CD4-positive, alpha-beta memory T cell (primary cell): ENCODE measurements at places on chromosomes 12 and 14. TPM values are rescaled to one million over a fixed set of nuclear protein-coding genes. Genes with fewer than 3 reads are reported as not detected.

The AMN gene
- 2.1 TPM for polyA plus RNA-seq

The KCNA5 gene
- not detected for polyA plus RNA-seq

The SAMD4A gene
- polyA plus RNA-seq, result 0.72 TPM

The KCNK10 gene
- polyA plus RNA-seq, result not detected

The GPR33 gene
- not detected for polyA plus RNA-seq

The CACNA1C gene
- polyA plus RNA-seq, result 0.05 TPM

The ART4 gene
- not detected for polyA plus RNA-seq

The CHFR gene
- 33.6 TPM for polyA plus RNA-seq

The CLEC4A gene
- 1.2 TPM for polyA plus RNA-seq

The KCNA1 gene
- not detected for polyA plus RNA-seq

The PAN2 gene
- 5.6 TPM for polyA plus RNA-seq
